ENCODE measurements at places on chromosomes 16 and 17.

DNA sequence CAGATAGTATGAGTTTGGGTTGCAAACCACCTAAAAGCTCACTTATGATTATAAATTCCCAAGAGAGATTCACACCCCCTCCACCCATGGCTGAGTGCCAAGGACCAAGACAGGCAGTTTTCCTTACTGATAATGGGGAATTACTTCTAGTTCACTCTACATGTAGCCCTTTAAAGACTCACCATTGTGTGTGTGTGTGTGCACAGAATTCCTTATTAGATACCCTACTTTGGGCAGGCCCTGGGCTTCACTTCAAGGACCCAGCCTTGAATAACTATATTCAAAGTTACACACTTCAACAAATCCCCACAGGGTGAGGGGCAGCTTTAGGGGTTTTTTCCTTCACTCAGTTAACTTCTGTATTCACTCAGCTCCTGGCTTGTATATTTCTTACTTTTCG lies 143.5 kb downstream of the MYO1D start:
- DNase-seq, result no peak

DNA sequence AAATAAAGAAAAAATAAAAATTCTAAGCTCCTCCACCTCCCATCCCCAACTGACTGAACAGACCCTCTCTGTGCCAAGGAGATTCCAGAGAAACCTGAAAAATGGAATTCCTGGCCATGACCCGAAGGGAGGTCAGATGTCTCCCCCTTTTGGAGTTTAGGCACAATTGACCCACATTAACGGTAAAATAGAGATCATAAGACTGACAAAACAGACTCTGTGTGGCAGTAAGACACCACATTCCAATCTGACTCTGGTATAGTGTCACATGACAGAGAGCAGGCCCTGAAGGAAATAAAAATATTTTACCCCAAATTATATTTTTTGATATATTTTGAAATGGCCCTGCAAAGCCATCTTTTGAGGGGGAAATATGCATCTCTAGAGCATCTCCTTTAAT lies 115.1 kb upstream of the ZKSCAN2 start:
- DNase-seq, result no peak

DNA sequence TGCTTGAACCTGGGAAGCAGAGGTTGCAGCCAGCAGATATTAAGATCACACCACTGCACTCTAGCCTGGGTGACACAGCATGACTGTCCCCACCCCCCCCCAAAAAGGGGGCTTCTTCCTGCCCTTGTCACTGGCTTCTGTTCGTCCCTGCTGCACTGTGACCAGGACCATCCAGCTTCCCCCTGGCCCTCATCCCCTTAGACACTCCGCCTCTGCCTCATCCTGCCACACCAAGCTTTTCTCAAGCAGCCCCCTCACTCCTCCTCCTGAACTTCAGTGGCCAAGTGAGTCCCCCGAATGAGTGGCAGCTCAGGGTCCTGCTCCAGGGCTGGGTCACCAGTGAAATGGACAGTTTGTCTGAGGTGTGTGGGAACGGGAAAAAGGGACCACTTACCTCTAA lies 177.3 kb downstream of the CPPED1 start:
- DNase-seq, result no peak

GRCh38 chr17:40818343-40818732 lies 4.1 kb downstream of the KRT10 start:
- no peak for DNase-seq

GRCh38 chr16:81616321-81617020 lies 162.6 kb upstream of the PLCG2 start:
- peak; percentile 65 for DNase-seq

GRCh38 chr17:47726796-47727703 lies 6.0 kb upstream of the TBX21 start:
- peak; percentile 25 for DNase-seq

DNA sequence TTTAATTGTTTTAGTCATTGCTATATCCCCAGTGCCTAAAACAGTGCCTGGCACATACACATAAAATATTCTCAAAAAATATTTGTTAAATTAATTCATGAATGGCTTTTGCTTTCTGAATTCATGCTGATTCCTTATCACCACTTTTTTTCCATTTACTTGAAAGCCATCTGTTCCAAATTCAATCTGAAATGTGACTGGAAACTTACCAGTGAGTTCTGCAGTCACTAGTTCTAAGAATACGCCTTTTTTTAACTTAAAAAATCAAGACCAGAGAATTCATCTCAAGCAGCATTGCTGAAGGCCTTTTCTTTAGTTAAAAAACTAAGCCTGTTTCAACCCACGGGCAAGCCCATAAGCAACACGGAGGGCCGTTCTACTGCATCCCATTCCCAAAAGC lies 114.0 kb upstream of the ERCC4 start:
- DNase-seq, result no peak

- DNase-seq, result no peak
Observed at GRCh38 chr17:81844327-81844851, 9.5 kb upstream of the PPP1R27 start.

GRCh38 chr17:43988301-43988700 lies 16.1 kb upstream of the NAGS start:
- DNase-seq, result no peak

- DNase-seq, result no peak
Observed at GRCh38 chr16:56861092-56861610, 3.9 kb upstream of the SLC12A3 start.

DNA sequence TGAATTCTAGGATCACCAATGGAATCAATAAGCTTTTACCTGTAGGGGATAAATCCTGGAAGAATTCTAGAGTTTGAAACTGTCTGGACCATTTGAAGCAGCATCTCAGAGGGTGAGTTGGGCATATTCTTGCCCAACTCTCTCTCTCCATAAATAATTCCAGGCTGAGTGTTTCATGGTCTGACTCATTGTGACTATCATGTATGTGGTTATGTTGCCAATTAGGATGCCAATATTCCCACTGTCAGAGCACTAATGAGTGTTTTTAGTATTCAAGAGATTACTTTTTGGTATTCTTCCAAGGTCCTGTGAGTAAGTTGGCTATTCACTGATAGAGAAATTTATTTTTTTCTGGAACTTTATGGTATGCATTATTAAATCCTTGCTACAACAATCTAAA lies 456.9 kb downstream of the TOX3 start:
- DNase-seq, result no peak

DNA sequence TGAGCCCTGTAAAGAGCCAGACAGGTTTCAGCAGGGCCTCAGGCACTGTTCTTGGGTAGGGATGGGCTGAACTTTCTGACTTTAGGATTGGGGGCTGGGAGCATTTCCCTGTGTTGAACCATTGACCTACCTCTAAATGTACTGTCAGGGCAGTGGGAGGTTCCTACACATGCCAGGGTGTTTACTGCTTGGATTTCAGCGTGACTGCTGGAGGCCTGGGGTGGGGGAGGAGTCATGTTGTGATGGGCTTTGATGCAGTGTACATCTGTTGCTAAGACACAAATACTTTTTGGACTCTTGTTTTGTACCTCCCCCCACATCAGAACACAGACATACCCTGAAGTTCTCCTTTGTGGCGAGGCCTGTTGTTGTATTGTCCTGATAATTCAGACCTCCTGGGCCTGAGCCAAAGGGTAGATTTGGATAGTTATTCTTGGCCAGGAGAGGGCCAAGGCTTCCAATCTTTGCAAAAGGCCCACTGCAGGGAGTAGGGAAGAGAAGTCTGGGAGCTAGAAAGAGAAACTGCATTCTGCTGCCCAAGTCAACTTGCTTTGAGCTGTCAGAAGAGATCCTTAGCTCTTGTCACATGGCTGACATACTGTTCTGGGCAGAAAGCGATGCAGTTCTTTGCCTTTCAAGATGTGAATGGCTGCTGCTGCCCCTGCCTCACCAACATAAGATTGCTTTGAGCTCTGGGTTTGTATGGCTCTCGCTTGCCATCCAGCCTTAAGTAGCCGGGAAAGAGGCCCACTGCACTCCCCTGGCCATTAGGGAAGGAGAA lies 3.7 kb downstream of the NFE2L1 start:
- DNase-seq, result no peak

GRCh38 chr17:80364091-80364691 lies 50.8 kb upstream of the ENDOV start:
- DNase-seq, result no peak

DNA sequence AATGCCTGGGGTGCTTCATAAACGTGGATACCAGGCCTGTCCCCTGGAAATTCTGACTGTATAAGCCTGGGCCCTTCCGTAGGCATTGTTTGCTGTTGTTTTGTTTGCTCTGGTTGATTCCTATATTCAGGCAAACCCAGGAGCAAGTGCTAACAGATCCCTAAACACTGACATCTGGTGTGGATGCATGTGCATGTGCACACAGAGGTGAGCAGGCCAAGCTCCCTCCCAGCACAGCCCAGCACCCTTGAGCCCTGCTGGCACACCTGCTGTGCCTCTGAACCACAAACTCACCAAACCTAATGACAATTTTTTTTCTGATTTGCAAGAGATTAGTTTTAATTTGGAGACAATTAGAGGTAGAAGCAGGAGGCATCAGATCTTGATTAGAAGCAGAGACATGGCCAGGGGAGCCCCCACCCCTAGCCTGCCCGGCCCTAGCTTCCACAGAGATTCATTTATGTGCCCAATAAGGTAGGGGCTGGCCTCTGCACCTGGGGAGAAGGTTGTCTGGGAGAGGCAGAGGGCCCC lies 40.4 kb downstream of the TMEM132E start:
- DNase-seq, result no peak

DNA sequence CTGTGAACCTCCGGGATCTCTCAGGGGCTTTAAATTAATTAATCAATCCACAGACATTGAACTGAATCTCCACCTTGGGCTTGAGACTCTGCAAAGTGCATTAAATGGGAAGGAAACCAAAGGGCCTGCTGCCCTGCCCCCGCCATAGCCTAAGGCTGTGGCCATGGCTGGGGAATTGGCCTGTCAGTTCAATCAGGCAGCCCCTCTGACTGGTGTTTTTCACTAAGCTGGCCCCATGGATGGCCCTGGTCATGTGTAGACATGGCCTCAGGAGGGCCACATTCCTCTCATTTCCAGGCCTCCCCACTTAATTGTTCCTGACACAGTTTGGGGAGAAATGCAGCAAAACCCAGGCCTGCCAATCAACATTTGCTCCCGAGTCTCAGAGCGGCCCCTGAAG lies 499.8 kb downstream of the WWOX start:
- no peak for DNase-seq

GRCh38 chr16:72999541-73000019 lies 48.3 kb downstream of the ZFHX3 start:
- DNase-seq, result no peak

GRCh38 chr16:68760671-68761275 lies 23.7 kb downstream of the CDH1 start:
- peak; percentile 43 for DNase-seq

DNA sequence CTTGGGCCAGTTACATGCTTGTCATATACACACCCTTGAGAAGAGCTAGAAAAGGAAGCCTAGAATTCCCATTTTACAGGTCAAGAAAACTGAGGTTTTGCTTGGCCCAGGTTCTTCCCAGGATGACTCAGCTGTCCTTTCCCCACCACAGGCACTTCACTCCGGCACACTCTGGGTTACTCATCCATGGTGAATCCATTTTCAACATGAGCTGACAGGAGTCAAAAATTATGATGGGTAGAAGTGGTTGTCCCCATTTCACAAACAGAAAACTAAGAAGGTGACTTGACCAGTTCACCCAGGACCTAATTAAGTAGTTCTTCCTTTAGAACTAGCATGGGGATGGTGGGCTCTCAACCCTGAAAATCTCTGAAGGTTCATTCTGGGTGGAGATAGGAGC lies 67.2 kb downstream of the USP22 start:
- DNase-seq, result no peak

DNA sequence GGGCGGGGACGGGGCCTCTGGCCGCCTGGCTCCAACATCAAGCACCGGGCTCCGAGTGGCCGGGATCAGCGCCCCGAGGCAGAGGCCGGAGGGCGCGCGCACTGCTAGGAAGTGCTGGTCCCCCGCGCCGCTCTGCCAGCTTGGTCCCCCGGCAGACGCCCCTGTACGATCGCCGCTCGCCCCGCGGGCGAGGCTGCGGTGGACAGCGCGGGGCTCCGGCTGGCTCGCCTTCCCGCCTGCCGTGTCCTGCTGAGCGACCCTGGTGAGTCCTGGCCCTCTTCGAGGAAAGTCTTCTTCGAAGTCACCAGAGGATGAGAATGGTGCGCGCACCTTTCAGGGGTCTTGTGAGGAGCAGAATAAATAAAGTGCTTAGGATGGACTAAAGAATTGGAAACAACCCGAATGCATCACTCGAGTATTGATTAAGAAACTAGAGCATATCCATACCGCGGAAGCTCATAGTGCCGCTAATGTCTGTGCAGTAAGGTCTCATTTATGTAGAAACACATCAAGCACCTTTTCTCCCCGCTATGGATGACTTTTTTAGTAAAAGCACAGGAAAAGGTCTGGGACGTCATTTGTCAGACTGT lies 392 bp downstream of the ZNF213 start:
- DNase-seq, result no peak

DNA sequence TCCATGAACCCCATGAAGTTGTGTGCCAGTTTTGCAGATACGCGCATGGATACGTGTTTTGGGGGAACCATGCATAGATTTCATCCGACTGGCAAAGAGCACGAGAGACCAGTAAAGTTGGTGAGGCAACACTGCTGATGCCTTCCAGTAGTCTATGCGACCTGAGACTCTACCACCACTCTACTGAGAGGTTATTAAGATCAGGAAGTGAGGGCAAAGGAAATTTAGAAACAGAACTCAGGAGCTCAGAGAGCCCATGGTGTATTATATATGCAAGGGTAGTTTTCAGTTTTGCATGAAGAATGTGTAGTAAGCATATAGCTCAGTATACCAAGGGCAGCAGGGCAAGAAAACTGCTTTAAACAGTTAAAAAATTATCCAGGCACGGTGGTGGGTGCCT lies 4.2 kb downstream of the SLX4 start:
- no peak for DNase-seq

GRCh38 chr17:11182430-11182829 lies 58.6 kb upstream of the SHISA6 start:
- no peak for DNase-seq

DNA sequence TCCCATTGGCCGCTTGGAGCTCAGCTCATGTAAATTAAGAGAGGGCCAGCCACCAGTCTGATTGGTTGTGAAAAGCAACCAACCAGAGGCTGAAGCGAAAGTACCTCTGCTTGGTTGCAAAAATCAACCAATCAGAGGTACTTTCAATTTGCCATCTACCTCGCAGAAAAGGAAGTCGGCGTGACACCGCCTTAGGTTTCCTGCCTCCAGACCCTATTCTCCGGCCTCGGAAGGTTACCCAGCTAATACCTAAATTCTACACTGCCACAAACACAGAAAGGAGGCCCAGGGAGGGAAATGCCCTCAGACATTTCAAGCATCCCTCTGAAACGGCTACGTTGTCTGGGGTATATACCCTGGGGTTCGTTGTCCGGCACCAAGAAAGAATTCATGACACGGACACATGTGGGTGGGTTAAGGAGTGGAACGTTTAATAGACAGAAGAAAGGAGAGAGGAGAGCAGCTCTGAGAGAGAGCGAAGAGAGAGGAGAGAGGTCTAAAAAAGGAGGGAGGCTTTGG lies 481.3 kb downstream of the TMEM114 start:
- no peak for DNase-seq

- no peak for DNase-seq
Observed at GRCh38 chr16:50037662-50038220, 12.7 kb downstream of the CNEP1R1 start.

DNA sequence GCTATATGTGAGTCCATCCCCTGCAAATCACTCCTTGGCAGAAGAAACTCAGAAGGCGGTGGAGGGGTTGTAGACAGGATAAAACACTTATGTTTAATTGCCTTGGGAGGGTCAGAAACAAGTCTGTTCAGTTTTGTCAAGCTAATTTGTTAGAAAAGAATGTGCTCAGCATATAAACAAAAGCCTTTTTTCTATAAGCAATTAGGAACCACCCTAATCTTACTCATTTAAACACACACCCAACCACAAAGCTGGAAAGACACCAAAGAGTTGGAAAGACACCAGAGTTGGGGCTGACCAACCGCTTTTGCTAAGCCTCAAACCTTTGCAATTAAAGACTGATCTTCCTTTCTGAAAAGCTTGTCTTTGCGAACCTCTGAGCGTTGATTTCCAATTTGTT lies 439.2 kb upstream of the ERCC4 start:
- no peak for DNase-seq
